T47D (cell line): ENCODE measurements at places on chromosomes 6 and 20.

DNA sequence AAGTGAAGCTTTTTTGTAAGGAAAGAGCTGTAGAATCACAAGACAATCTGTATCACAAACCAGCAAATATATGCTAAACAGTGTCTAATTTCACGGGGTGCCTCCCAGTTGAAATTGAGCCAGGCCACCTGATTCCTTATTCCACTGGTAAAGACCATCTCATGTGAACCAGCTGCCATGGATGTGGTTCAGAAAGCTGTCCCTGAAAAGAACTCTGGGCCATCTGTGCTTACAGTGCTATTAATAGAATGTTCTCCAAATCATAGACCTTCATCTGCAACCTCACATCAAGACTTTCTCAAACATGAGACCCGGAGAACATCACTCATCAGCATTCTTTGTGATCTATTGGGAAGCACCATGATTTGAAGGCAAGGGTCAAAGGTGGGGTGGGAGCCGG lies 89.7 kb downstream of the FBXO5 start:
- no peak for DNase-seq

- no peak for DNase-seq
Measured at GRCh38 chr20:24955045-24955444, 6.0 kb downstream of the CST7 start.

- DNase-seq, result no peak
Measured at GRCh38 chr20:60361761-60362395, 403.7 kb downstream of the CDH26 start.

- no peak for DNase-seq
Measured at GRCh38 chr6:106253172-106253571, 72.4 kb downstream of the ATG5 start.

- no peak for DNase-seq
Measured at GRCh38 chr6:114144887-114145851, 174.2 kb upstream of the HDAC2 start.

DNA sequence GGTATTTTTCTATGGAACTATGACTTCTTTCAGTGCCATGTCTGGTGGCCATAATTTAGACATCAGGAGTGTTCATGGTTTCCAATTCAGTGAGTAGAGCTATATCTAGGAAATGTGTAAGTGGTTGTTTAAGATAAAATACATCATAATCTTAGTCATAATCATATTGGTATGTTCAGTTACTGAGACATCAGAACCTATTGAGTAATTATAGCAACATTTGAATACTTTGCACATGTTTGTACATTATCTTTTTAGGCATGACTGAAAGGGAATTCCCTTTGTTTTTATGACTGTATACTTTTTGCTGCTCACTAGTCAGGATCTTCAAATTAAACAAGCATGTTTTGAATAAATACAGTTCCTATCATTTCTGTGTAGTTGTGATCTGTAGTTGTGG lies 64.0 kb downstream of the STXBP5 start:
- no peak for DNase-seq

DNA sequence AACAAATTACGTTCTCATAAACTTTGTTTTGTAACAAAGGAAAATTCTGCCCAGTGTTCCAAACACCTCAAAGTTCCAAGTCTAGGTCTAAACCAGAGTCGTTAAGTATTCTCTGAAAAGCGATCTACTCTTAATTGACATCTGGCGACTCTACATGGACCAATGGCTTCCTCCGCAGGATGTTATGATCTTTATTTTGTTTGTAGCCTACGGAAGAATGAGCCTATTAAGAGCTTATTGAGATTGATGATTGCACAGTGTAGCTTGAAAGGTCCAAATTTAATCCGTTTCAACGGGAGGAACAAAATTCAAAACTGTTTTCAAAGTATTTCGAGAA lies 61.1 kb downstream of the FAM217A start:
- no peak for DNase-seq

DNA sequence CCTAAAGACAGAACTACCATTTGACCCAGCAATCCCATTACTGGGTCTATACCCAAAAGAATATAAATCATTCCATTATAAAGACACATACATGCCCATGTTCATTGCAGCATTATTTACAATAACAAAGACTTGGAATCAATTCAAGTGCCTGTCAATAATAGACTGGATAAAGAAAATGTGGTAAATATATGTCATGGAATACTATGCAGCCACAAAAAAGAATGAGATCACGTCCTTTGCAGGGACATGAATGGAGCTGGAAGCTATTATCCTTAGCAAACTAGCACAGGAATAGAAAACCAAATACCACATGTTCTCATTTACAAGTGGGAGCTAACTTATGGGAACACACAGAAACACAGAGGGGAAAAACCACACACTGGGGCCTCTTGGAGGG lies 8.7 kb upstream of the DEFB128 start:
- no peak for DNase-seq
